ENCODE measurements at places on chromosomes 11 and 22. TPM values are rescaled to one million over a fixed set of nuclear protein-coding genes. Genes with fewer than 3 reads are reported as not detected.

DNA sequence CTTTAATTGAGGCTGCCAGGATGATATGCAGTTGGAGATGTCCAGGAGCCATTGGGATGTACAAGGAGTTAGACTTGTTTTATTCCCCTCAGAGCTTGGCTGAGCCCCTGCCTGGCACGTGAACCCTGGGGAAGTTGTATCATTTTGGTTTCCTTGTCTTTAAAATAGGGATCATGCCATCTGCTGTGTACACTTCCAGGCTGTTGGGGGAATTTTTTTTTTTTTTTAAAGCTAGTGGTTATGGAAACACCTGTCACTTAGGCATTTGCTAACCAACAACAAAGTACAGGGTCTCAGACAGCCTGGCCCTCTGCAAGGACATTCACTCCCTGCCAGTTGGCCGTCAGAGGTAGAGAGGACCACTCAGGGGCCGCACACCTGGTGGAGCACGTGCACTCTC lies 8.5 kb upstream of the RAB1B start:
- H3K36me3 ChIP-seq: no peaks in the 10 kb centered on the region
- no peak overlapping the region for H3K27ac ChIP-seq
- H3K4me3 ChIP-seq: no peak overlapping the region
- H3K27me3 ChIP-seq: no peaks in the 10 kb centered on the region

DNA sequence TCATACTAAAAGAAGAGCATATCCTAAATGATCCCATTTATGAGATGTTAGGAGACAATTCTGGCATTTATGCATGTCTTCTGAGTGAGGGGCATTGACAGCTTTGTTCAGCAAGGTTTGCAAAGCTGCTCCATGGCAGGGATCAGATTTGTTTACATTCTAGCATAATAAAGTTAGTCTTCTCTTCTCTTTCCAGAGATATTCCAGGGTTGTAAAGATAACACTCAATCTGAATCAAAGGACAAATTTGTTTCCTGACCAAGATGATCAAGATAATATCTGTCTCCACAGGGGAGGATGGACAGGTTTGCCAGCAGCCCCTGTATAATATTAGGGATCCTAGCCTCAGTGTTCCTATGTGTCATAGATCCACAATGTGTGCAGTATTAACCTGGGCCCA lies 77.5 kb upstream of the ZC3H12C start:
- H3K36me3 ChIP-seq: no peaks in the 10 kb centered on the region
- no peak overlapping the region for H3K27ac ChIP-seq
- H3K4me1 ChIP-seq: no peaks in the 10 kb centered on the region
- H3K27me3 ChIP-seq: no peaks in the 10 kb centered on the region
- DNase-seq: no peak

DNA sequence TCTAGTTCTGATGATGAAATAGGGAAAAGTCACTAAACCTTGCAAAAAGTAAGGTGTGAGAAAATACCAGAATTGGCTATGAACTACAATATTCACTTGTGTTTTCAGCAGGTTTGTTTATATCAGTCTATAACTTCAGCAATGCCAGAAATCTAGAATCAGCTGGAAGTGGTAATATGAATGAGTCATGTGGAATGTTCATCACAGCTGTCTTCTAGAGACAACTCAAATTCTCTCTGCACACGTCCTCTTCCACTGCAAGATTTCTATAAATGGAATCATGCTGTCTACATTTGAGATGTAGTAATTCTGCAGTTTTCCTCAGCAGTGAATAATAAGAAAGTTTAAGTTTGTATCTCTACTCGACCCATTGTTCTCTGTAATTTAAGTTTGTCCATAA lies 89.9 kb downstream of the OR4A15 start:
- no peaks in the 10 kb centered on the region for H3K27me3 ChIP-seq
- DNase-seq: no peak
- H3K4me3 ChIP-seq: no peak overlapping the region
- H3K36me3 ChIP-seq: no peaks in the 10 kb centered on the region
- no peaks in the 10 kb centered on the region for H3K4me1 ChIP-seq
- H3K27ac ChIP-seq: no peak overlapping the region

- H3K27ac ChIP-seq: no peak overlapping the region
- DNase-seq: no peak
- no peaks in the 10 kb centered on the region for H3K36me3 ChIP-seq
- H3K4me3 ChIP-seq: no peak overlapping the region
These were observed 37.4 kb upstream of the TOLLIP start for GRCh38 chr11:1346669-1347390.

DNA sequence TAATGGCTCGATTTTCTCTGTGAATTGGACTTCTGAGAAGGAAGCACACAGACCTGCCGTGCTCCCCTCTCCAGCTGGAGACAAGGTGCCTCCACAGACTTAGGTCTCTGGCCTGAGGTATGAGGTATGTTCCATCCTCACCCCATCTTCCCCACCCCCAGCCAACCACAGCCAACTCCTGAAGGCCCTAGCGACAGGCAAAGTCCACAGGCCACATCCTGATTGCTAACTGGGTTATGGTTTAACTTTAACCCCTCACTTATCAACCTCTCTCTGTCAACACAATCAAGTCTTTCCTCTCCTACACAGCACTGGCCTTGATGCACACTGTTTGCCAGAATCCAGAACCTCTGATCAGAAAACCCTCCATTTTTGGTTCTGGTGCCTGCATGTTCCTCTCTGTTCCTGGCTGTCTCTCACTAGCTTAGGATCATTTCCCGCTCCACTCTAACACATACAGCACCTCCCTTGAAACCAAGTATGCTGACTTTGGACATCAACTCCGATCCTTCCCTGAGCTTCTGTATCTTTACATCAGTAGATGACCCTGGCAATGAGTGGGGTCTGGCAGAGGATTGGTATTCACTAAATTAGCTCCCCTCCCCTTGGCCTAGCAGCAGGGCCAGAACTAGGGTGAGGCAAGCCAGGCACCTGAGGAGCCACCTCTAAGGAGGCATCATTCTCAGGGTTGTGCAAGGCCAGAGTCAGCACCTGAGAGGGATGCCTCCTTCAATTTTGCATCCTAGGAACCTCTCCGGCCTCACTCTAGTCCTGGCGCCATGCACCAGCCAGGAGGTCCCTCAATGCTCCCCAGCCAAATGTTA lies 22.0 kb downstream of the JAML start:
- no peaks in the 10 kb centered on the region for H3K36me3 ChIP-seq
- peaks cover 42% of the 10 kb centered on the region for H3K4me1 ChIP-seq
- no peaks in the 10 kb centered on the region for H3K27me3 ChIP-seq
- H3K27ac ChIP-seq: no peak overlapping the region

DNA sequence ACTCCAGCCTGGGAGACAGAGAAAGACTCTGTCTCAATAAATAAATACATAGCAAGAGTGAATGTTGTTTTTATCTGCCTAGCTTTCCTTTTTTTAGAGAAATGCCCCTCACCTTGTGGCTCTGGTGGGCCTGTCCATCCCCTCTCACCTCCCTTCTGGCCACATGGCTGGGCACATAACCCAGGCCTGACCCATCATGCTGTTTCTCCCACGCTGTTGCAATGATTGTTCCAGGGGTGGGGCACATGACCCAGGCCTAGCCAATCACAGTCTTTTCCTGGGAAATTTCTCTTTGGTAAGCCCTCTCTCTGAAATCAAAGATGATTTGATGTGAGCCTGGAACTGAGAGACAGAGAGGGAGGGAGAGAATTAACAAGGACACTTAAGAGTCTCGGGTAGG lies 5.5 kb upstream of the CYTH4 start:
- no peak overlapping the region for H3K4me3 ChIP-seq
- no peaks in the 10 kb centered on the region for H3K36me3 ChIP-seq
- no peaks in the 10 kb centered on the region for H3K4me1 ChIP-seq
- H3K27me3 ChIP-seq: no peaks in the 10 kb centered on the region

Gene CCDC89
- polyA plus RNA-seq: 5.1 TPM
